ENCODE measurements at places on chromosomes 16 and 17.

- DNase-seq = no peak
Observed at GRCh38 chr17:8053600-8053999, 14.7 kb downstream of the ALOX15B start.

DNA sequence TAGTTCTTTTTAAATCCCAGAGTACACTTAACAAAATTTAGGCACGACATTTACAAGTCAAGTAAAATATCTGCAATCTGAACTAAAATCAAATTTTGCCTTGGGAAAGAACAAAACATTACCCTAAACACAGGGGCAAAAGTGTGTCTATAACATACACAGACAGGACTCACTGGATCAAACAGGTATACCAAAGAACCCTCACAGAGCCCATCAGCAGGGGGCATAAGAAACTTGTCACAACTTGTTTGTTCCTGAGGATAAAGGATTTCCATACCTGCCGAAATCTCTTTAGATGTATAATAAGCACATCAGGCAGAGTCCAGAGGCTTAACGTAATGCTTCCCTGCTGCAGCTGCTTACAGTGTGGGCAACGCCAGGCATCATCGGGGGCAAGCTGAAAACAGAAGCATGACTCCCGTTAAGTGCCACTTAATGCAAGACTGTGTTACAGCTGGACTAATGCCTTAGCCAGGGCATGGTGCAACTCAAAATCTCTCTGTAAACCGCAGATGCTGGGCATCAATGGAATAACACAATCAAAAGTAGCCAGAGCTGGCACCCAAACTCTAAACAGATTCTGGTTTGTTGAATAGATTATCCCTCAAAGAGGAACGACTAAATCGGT, 67.0 kb downstream of the USP31 start:
- DNase-seq = no peak

GRCh38 chr17:62405451-62405850, 18.2 kb upstream of the METTL2A start:
- no peak for DNase-seq

GRCh38 chr17:7357381-7357780, 2.4 kb downstream of the TMEM95 start:
- DNase-seq = no peak

DNA sequence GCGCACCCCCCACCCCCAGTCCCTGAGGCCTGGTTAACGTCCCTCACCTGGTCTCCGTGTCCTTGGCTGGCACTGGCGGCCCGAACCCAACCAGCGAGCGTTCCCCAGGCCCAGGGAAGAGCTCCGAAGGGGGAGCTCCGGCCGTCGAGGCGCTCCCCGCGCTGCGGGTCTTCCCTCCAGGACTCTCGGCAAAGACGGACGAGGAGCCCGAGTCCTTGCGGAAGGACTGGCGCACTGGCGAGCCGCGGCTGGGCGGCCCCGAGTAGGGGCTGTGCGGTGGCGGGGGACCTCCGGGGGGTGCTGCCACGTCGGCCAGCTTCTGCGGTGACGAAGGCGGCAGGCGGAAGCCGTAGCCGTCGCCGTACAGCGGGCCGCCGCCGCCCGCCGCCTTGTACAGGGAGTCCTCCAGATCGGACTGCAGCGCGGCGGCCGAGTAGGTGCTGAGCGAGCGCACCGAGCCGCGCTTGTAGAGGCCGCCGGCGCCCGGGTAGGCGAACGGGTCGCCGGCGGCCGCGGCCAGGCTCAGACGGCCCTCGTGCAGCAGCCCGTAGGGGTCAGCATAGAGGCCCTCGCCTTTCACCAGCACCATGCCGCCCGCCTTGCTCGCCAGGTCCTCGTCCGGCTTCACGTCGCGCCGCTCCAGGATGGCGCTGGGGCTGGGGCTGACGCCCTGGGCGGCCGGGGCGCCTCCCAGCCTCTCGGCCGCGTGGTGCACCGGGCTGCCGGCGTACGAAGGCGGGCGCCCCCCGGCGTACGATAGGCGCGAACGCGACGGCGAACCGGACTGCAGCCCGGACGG, 44.1 kb downstream of the SRCIN1 start:
- DNase-seq = no peak

DNA sequence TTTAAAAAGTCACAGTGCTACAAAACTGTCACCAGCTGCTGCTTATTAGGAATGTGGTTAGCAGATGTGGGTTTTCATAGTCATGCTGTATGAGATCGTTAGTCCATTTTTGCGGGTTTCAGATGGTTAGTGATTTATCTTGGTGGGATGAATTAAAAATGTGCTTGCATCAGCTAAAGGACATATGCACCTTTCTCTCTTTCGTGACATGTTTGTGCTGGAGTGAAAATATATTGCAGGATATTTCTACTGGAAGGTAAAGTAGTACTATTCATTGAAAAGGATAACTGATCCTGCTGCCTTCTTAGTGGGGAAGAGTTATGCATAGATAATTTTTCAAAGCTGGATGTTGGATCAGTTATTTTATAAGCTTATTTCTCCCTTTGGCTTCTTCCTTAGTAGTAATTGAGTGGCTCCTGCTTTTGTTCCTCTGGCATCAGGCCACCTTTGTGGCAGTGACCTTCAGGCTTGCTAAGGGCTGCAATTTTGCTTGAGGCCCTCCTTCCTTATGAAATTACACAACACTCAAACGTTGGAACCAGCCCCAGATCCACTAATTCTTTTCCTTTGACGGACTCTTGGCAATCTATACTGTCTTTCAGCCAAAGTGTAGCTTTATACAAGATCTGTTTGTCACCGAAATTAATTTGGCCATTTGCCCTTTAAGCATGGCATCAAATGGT, 7.5 kb upstream of the SNTB2 start:
- peak; percentile 76 for DNase-seq

- DNase-seq = no peak
Observed at GRCh38 chr17:5234645-5235576, at the start of gene SCIMP. SCIMP (minus strand) TSS chr17:5234860; CDS start chr17:5234755, 105 bp downstream.

DNA sequence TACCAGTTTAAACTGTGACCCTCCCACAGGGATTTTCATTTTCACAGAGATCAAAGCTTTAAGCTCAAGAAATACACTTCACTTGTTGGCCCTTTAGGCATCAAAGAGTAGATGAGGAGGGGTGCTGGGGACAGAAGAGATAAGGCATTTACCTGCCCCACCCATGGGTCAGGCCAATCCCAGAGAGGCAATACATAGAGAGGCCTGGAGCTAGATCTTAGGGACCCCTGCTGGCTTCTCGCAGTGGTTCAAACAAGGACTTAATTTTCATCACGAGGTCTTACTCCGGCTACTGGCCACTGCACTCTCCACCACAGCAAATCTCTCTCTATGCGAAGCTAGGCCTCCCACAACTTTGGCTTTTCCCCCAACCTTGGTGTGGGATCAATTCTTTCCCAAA, 46.6 kb downstream of the NOG start:
- no peak for DNase-seq

DNA sequence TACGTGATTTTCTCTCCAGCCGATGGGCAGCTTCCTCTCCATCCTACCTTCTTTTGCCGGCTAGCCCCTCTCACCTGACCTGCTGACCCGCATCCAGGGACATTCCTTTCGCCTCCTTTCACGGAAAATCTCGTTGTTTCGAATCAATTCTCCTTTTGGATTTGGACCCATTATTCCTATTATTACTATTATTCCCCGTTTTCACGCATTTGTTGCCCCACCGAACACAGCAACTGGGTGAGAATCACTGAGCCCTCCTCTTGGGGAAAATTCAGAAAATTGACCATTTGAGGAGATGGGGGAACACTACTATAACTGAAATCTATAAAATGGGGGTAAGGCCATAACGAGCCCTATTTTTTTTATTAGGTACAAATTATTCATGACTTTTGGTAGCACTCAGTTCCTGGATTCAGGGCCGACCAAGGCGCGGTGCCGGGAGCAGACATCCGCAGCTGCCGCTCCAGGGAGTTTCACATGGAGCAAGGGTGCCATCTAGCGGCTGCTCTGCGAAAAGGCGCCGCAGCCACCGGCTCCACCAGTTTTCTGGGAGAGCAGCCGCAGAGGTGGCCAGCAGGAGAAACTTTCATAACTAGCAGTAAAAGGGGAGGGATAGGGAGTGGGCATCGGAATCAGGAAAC, 3.3 kb upstream of the HOXB8 start:
- peak; percentile 88 for DNase-seq

- no peak for DNase-seq
Observed at GRCh38 chr16:80733407-80733806, 71.0 kb downstream of the CDYL2 start.

GRCh38 chr16:85882181-85882810, 16.7 kb upstream of the IRF8 start:
- DNase-seq = no peak

GRCh38 chr17:42898147-42898811, 2.3 kb upstream of the G6PC1 start:
- no peak for DNase-seq

- DNase-seq = no peak
Observed at GRCh38 chr17:2615882-2616281, 22.4 kb downstream of the PAFAH1B1 start.

DNA sequence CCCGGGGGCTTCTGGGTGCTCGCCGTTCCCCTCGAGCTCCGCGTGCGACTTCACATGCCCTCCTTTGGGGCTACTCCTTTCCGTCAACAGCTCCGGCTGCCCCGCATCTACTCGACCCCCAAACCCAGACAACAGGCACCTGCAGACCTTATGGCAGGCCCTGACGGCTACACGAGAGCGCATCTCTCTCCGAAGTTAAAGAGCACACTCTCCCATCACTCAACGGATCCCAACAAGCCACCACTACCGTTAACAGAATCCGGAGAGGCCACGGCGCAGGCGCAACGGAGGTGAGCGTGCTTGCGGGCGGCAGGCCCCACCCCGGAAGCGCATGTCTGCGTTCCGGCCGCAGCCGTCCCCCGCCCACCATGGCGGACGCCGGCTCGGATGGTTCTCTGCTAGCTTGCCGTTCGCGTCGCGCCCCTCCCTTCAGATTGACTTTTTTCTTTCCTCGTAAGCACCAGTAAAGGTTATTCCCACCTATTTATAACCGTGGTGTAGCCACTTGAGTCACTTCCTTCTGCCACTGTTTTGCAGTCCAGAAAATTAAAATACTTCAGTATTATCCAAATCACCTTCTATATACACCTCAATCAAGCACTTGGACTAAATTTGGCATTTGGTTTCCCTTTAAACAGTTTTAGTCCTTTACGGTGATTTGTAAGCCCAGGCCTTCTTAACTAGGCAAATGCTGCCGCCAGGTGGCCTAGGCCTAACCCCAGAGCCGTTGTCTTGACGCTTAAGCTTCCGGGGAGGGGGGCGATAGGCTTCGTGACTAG, at the start of gene POLG2:
Gene POLG2 (minus strand): TSS at position 269 of the 779 bp plus-strand sequence. CDS start 86 bp downstream, at position 183.
- DNase-seq = peak; percentile 93

- no peak for DNase-seq
Observed at GRCh38 chr17:73359987-73360410, 48.2 kb upstream of the CDC42EP4 start.

DNA sequence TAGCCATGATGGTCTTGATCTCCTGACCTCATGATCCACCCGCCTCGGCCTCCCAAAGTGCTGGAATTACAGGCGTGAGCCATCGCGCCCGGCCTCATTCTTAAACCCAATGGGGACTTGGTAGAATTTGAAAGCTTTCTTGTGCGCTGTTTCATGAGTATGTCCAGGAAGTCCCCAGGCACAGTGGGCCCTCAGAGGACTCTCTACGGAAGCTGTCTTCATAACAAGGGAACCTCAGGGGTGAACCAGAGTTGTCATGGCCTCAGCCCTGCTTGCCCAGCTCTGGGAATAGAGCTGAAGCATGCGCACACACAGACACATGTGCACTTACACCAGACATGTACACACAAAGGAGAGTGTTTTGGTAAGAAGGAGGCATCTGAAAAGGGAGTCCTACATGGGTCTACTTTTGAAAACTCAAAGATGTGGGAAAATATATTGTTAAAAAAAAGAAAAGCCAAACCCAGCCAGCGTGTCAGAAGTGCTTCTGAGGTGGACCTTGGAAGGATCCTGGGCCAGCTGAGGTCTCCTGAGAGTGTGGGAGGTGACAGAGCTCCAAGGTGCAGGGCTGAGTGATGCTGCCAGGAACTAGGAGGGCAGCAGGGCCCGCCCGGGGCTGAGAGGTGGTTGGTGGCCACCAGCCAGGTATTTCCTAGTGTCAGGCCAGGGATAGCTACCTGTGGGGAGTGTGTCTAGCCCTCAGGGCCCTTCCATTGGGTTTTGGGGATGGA, 54.6 kb downstream of the EPN2 start:
- DNase-seq = no peak

DNA sequence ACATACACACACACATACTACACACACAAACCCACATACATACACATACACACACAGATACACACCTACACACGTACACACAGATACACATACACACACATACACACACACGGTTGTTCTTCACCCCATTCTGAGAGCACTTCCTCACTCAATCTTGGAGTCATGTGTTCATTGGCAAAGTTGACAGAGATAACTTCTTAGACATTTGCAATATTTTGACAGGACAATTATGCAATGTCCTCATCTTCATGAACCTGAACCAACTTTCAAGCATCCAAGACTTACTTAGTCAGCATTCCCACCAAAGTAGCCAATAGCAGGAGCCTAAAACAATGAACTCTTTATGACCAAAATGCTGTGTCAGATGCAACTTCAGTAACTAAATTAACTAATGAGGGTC, 77.1 kb upstream of the DNAH17 start:
- DNase-seq = no peak

DNA sequence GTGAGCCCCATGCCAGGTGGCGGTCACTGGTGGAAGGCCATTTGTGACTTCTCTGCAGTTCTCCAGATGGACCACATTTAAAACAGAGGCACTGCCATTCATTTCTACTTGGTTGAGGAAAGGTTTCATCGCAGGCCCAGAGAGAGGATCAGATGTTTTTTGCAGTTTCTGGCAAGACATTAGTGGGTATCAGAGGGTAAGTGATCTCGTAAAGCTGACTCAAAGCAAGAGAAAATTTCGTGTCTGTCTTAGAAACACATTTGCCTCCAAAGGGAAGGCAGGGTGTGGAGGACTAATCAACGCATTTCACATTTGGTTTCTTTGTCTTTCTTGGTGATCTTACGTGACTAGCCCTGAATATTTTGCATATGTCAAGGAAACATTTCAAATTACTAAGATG, 81.8 kb downstream of the PRKCB start:
- no peak for DNase-seq
